ENCODE measurements at places on chromosomes 12 and 14. TPM values are rescaled to one million over a fixed set of nuclear protein-coding genes. Genes with fewer than 3 reads are reported as not detected.

OR4K2 gene
- total RNA-seq = not detected

GRCh38 chr12:114275932-114276785 lies 129.8 kb downstream of the TBX5 start:
- no peak overlapping the region for H3K27ac ChIP-seq
- DNase-seq = no peak
- H3K27me3 ChIP-seq = peaks cover 21% of the 10 kb centered on the region
- H3K4me1 ChIP-seq = no peaks in the 10 kb centered on the region
- no peaks in the 10 kb centered on the region for H3K36me3 ChIP-seq
- H3K4me3 ChIP-seq = no peak overlapping the region

DNA sequence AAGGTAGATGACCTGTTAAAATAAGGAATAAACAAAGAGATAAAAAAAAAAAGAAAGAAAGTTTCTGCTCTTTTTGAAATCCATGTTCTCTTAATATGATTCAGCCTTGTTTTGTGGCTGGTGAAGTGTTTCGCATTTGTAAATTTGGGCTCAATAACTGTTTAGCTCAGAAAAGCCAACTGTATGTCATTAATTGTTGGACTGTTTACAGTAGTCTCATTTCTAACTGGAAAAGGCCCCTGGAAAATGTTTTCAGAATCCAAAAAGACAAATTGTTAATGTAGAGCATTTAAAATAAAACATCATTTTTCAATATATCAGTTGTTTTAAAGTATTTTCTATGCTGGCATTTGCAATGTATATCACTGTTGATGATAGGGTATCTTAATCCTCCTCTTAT lies 47.4 kb upstream of the DYRK2 start:
- no peak overlapping the region for H3K4me3 ChIP-seq
- H3K4me1 ChIP-seq = peaks cover 5% of the 10 kb centered on the region
- no peak for DNase-seq

AQP5 gene
- 0.97 TPM for total RNA-seq

CLEC7A gene
- total RNA-seq = 16.2 TPM

GRCh38 chr12:124365726-124366430 lies 71.0 kb downstream of the RFLNA start:
- no peak for DNase-seq
- peaks cover 4% of the 10 kb centered on the region for H3K36me3 ChIP-seq
- H3K4me3 ChIP-seq = no peak overlapping the region
- peak overlapping the region; percentile 43 for H3K27ac ChIP-seq
- H3K27me3 ChIP-seq = no peaks in the 10 kb centered on the region

DNA sequence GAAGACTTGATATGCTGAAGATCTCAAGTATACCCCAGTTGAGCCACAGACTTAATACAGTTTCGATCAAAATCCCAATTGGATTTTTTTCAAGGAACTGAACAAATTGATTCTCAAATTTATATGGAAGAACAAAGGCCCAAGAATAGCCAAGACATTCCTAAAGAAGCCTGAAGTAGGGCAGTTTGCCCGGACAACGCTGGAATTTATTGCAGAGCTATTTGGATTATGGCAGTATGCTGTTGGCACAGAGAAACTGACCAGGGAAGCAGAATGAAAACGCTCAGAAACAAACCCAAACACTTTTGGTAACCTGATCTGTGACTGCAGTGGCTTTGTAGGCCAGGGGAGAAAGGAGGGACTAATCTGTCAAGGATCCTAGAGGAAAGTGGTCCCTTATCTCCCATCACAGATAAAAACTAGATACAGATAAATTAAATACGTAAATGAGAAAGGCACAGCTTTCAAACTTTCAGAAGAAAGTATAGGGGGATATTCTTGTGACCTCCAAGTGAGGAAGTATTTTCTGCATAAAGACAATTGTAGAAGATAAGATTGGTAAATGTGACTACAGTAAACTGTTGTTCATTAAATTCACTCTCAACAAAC lies 35.9 kb upstream of the GSC start:
- H3K4me1 ChIP-seq = peaks cover 12% of the 10 kb centered on the region
- H3K27ac ChIP-seq = no peak overlapping the region
- H3K27me3 ChIP-seq = peaks cover 16% of the 10 kb centered on the region
- no peaks in the 10 kb centered on the region for H3K36me3 ChIP-seq

GPRC5D gene
- total RNA-seq = not detected

DNA sequence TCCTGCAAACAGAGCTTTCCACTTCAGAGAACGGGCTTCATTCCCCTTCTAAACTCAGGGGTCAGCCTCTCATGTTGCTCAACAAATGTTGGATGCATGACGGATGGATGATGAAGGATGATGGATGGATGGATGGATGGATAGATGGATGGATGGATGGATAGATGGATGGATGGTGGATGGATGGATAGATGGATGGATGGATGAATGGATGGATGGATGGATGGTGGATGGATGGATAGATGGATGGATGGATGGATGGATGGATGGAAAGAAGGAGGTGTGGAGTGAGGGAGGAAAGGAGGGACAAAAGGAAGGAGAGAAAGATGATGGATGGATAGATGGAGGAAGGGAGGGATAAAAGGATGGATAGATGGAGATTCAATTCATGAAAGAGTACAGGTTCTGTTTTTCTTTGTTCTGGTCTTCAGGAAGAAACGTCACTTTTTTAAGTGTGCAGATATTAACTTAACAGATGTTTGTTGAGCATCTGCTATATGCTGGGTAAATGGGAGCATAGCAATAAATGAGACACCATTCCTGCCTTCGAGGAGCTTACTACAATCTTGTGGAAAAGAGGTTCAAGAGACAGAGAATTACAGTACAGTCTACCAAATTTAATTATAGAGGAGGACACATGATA lies 41.7 kb upstream of the PRIMA1 start:
- no peaks in the 10 kb centered on the region for H3K36me3 ChIP-seq
- no peaks in the 10 kb centered on the region for H3K4me1 ChIP-seq
- no peak overlapping the region for H3K4me3 ChIP-seq
- H3K27ac ChIP-seq = no peak overlapping the region

DNA sequence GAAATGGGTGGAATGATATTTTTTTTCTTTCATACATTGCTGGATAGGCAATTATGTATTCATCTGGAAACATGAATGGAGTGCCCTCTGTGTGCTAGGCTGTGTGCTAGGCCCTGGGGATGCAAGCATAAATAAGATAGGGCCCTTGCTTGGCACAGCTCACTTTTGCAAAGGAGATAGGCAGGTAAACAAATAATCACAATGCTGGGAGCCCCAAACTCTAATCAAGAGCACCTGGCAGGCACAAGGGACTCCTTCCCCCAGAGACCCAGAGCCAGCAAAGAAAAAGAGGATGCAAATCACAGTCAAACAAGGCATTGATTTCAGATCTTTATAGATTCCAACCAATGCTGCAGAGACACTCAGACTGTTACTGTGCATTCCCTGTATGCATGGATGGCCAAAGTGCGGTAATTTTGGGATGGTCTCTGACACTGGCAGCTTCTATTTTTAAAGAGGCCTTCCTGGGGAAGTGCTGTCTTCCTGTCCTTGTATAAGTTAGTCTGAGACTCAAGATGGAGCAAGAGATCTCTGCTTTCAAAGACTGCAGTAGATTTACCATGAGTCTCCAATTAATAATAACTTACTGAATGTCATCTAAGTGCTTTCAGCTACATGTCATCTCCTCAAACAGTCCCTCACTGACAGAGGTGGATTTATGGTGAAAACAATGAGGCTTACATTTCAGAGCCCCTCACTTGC lies 45.1 kb upstream of the CPM start:
- no peaks in the 10 kb centered on the region for H3K36me3 ChIP-seq
- no peak for DNase-seq
- peaks cover 10% of the 10 kb centered on the region for H3K4me1 ChIP-seq
- H3K27ac ChIP-seq = no peak overlapping the region
- H3K27me3 ChIP-seq = no peaks in the 10 kb centered on the region
- H3K4me3 ChIP-seq = no peak overlapping the region

DNA sequence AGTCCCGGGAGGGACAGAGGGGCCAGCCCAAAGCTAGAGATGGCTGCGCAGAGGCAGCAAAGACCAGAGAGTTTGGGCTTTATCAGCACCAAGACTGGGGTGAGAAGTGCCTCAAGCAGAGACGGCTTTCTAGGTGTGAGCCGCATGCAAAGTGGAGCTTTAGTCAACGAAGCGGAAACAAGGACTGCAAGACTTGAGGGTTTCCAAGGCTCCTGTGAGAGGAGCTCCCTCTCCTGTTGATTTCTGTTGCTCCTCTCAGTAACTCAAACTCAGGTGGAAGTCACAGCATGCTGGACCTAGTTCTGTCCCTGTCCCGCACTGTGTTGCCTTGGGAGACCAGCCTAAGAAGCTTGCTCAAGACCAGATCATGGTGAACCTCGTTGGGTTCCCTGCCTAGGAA lies 327.8 kb downstream of the MED13L start:
- H3K4me3 ChIP-seq = no peak overlapping the region
- DNase-seq = no peak
- no peaks in the 10 kb centered on the region for H3K27me3 ChIP-seq
- H3K27ac ChIP-seq = no peak overlapping the region
- no peaks in the 10 kb centered on the region for H3K36me3 ChIP-seq

GRCh38 chr12:64044191-64044590 lies 177.9 kb downstream of the KICS2 start:
- no peak overlapping the region for H3K4me3 ChIP-seq
- H3K27me3 ChIP-seq = no peaks in the 10 kb centered on the region
- H3K4me1 ChIP-seq = peaks cover 13% of the 10 kb centered on the region
- no peak for DNase-seq

LMNTD1 gene
- total RNA-seq = 1.5 TPM

TTC6 gene
- total RNA-seq = 4.6 TPM

IRAK3 gene
- 0.21 TPM for total RNA-seq

DNA sequence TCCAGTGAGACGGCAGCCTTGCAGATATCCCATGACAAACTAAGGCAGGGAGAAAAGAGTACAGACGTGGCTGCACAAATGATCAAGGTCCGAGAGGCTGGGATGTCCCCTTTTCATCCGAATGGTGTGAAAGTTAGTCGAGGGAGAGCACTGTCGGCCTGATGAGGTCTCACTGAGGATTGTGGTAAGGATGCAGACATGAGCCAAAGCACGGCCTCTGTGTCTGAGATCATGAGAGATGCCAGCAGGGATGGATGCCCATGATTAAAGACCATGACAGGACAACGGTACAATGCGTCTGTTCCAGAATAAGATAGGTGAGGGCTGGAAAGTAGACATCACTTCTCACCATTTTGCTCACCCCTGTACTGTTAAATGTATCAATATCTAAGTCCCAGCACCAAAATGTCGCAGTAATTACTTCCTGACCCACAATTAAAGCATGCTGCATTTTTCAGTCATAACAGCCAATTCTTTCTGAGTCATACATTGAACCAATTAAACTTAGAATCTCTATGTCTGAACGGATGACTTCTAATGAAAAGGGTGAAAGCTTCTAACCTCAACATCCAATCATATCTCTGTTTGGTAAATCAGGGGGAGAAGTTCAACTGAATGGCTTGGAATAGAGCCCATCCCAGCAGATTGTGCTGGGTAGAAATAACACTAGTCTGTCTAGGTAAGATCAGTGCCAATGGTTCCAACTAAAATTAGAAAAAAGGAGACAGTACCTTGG lies 249.6 kb upstream of the SOX5 start:
- no peak for DNase-seq
- no peak overlapping the region for H3K4me3 ChIP-seq
- peaks cover 4% of the 10 kb centered on the region for H3K36me3 ChIP-seq
- H3K27ac ChIP-seq = no peak overlapping the region

DNA sequence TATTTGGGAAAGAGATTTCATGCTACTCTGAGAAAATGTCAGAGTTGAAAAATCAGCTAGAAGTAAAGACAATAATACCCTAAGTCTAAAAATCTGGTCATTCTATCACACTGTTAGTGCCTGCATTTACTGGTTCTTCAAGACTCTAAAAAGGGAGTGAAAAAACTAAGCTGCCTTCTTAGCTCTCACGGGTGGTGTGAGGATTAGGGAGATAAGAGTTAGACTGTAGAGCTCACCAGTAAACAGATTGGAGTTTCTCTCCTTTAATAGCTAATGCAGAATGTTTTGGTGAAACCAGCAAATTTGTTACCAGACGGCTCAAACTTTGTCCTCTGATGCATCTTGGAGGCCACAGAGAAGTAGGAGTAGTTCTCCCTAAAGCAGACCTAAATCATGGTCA lies 135.0 kb upstream of the OTX2 start:
- H3K4me1 ChIP-seq = no peaks in the 10 kb centered on the region
- H3K27me3 ChIP-seq = peaks cover 4% of the 10 kb centered on the region
- H3K27ac ChIP-seq = no peak overlapping the region
- no peaks in the 10 kb centered on the region for H3K36me3 ChIP-seq
- DNase-seq = no peak
- no peak overlapping the region for H3K4me3 ChIP-seq

DNA sequence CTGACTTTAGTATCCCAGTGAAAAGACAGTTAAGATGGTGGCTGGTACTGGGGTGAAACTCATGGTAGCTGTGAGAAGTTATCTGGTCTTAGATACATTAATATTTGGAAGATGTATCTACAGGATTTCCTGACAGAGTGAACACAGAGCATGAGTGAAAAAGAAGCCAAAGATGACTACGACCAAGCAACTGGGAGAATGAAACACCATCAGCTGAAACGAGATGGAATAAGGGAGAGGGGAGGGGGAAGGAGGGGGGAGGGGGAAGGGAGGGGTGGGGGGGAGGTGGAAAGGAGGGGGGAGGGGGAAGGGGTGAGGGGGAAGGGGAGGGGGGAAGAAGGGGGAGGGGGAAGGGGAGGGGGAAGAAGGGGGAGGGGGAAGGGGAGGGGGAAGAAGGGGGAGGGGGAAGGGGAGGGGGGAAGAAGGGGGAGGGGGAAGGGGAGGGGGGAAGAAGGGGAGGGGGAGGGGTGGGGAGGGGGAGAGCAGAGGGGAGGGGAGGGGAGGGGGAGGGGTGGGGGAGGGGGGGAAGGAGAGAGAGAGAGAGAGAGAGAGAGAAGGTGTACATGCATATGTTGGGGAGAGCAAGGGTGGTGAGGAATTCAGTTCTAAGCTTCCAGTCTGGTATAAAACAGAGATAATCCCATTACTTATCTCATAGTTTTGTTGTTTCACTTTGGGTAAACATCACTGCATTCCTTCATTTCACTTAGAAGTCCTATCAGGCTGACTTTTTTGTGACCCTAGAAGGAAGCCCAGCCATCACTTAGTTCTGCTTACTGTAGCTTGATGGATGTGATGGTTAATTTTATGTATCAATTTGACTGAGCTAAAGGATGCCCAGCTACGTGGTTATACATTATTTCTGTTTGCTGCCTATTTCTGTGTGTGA lies 73.9 kb downstream of the SPPL3 start:
- H3K36me3 ChIP-seq = no peaks in the 10 kb centered on the region
- no peak for DNase-seq
- no peaks in the 10 kb centered on the region for H3K27me3 ChIP-seq
- peak overlapping the region; percentile 19 for H3K27ac ChIP-seq
- peaks cover 36% of the 10 kb centered on the region for H3K4me1 ChIP-seq

SLC5A8 gene
- 1.0 TPM for total RNA-seq

GRCh38 chr12:104682790-104683279 lies 226.1 kb downstream of the CHST11 start:
- no peaks in the 10 kb centered on the region for H3K36me3 ChIP-seq
- H3K4me1 ChIP-seq = peaks cover 10% of the 10 kb centered on the region
- H3K4me3 ChIP-seq = no peak overlapping the region
- H3K27me3 ChIP-seq = no peaks in the 10 kb centered on the region
- DNase-seq = no peak
- H3K27ac ChIP-seq = no peak overlapping the region
